ENCODE measurements at places on chromosomes 1 and 21.

DNA sequence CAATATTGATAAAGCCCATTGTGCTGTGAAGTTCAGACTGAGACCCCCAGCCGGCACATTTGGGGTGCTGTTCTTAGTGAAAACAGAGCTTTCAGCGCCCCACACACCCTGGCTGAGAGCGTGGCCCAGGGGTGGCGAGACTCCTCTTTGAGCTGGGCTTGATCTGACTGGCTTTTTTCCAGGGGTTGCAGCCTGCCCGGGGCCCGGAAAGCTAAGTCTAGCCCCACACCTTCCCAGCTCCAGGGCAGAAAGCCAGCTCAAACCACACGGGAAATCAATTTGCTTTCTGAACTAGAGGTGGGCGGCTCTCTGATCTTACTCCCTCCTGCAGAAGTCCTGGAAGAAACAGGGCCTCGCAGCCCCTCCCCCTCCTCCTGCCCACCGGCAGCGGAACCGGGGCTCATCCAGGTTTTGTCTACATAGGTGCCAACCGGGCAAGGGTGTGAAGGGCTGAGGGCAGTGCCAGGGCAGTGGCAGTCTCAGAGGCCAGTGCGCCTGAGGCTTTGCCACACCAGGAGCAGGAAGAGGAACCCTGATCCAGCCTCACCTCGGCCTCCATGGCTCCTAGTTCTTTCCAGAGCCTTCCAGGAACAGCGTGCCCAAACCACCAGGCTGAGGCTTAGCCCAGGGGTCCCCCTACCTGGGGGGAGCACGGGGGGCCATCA, 155.3 kb downstream of the NPHP4 start:
- DNase-seq: no peak

GRCh38 chr21:28856588-28857250, 136.0 kb downstream of the LTN1 start:
- no peak for DNase-seq

DNA sequence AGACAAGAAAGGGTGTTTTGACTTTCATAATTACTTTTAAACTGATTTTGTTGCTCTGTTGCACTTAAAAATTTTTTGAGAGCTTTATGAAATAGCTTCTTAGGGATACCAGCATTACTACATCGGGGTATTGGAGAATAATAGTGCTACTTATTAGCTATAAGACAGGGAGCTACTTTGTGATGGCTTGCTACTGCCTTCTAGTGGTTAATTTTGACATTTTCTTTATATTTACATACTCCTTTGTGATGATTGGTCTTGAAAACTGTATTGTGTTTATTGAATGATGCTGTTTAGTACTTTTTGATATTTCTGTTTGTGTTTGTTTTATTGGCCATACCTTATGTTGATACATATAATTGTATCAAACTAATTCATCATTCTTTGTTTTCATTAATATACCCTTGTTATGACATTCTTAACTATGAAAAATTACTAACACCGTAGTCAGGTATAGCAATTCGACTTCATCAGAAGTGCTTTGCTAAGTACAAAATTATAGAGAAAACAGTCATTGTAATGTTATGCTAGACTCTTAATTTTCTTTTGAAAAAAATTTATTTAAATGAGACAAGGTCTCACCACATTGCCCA, 85.5 kb downstream of the CLIC4 start:
- peak; percentile 72 for DNase-seq

DNA sequence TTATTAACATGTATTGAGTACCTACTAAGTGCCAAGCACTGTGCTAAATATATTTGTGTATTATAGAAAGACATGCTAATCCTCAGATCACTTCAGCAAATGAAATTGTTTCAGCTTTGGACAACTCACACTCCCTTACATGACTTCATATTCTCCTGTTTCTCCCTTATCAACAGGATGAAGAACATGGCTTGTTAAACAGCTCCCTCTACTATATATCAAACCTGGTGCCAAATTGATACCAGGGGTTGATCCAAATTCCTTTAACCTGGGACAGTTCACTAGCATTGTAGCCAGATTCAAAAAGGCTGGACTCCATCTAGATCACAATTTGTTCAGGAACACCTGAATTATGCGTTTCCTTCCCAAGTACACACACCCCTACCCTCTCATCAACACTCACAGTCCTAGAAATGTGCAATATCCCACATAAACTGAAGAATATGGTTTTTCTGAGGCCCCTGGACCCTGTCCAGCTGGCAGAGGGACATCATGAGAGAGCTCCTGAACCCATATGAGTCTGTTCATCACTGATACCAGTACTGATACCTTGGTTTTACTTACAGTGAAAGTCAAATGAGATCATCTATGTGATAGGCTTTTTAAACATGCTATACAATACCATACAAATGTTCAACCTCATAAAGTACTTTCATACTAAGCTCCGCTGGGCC, 47.0 kb upstream of the PALMD start:
- no peak for DNase-seq

DNA sequence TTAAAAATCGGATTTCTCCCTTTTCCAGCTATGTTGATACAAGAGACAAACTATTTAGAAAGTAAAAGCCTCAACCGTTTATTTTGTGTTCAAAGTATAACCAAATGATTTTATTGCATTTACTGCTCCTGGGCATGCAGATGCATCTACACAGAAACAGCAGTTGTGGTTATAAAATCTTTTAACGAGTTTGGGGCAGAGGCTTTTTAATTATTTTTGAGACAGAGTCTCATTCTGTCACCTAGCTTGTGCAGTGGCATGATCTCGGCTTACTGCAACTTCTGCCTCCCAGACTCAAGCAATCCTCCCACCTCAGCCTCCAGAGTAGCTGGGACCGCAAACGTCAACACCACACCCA, 33.6 kb downstream of the ZNF496 start:
- no peak for DNase-seq

DNA sequence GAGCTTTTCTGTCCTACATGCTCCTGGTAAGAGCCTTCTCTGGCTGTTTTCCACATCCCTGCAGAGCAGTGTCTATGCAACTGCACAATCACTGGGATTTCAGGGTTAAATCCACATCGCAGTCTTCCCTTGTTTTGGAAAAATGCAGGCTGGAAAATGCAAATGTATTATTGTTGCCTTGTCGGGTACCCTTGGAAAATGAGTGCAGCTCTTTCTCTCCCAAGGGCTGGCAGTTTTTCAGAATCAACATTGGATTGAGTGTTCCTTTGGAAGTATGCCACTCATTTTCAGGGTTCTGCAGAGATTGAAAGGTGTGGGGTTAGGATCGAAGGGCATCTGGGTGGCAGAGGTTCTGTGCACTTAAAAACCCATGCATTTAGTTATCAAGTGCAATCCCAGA, 3.2 kb downstream of the NOS1AP start:
- no peak for DNase-seq

GRCh38 chr1:201090541-201090940, 21.7 kb downstream of the CACNA1S start:
- no peak for DNase-seq

DNA sequence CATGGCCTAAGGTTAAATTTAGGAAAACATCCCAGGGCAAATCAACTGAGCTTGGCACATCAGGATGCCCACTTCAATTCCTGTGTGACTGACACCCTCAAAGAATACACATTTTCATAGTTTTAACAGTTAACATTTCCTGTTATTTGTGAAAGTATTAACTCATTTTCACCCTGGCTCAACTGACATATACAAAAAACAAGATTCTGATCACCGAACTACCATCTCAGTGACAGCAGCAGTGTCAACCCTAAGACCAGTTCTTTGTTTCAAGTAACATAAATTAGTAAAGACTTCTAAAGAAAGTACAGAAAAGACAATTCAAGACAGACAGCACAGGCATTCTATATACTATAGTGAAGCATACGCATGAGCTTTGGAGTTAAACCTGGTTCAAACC, 69.0 kb upstream of the SDC3 start:
- DNase-seq: no peak

- no peak for DNase-seq
These were observed 338.7 kb downstream of the SIPA1L2 start for GRCh38 chr1:232291261-232291660.

DNA sequence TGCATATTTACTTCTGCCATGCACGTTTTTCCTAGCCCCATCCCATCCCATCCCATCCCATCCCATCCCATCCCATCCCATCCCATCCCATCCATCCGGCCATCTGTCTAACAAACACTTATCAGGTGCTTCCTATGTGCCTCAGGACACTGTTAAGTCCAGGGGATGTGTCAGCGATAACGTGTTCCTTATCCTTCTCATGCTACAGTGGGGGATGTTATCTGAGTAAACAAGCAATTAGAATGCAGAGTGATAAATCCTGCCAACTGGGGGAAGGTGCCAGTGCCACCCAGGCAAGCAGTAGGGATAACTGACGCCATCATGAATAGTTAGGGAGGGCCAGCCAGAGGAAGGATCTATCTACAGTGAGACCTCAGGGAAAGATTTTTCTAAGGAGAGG, 304.2 kb downstream of the CAMTA1 start:
- DNase-seq: no peak

DNA sequence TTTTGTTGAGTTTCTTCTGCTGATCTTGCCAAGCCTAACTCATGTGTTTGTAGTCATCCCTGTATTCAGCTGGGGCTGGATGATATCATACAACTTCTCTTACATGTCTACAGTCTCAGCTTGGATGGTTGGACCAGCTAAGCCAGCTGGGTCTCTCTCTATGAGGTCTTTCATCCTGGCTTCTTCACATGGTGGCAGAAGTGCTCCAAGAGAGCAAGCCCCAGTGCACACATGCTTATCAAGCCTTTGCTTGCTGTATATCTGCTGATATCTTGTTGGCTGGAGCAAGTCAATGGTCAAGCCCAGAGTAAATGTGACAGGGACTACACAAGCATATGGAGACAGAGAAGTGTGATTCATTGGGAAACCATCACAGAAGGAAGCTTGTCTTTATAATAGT, 29.2 kb upstream of the SLC44A5 start:
- no peak for DNase-seq

GRCh38 chr21:45454926-45455673, 50.1 kb downstream of the COL18A1 start:
- no peak for DNase-seq

GRCh38 chr1:203327684-203328457, 22.6 kb downstream of the BTG2 start:
- DNase-seq: peak; percentile 54

- DNase-seq: no peak
These were observed 206.3 kb downstream of the HS2ST1 start for GRCh38 chr1:87120779-87121178.

DNA sequence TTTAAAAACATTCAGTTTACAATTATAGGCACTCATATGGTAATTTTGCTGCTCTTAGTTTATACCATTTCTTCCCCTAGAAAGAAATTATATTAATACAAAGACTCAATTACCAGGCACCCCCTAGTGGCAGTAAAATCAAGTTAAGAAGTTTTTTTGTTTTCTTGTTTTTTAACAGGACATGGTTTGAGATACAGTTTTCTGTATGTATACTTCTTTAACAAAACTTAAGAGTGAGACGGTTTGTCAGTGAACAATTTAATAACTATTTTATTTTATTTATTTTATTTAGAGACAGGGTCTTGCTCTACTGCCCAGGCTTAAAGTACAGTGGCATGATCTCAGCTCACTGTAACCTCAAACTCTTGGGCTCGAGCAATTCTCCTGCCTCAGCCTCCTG, 224.6 kb downstream of the FAF1 start:
- DNase-seq: peak; percentile 40

DNA sequence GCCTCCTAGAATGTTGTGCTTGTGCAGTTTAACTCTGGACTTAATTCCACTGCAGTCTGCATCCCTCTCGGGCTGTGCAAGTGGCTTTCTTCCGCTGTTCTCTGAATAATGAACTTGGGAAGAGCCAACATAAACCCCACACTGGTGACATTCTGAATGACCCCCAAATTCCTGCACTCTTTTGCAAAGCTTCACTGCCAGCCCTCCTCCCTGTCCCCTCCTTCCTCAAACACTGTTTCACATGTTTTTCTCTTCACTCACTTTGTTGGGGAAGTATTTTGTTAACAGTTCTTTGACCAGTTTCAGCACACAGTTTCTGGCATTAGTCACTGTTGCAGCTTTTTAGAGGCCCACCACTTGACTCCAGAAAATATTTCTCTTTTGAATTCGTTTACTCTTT, 39.7 kb downstream of the GNG12 start:
- no peak for DNase-seq

DNA sequence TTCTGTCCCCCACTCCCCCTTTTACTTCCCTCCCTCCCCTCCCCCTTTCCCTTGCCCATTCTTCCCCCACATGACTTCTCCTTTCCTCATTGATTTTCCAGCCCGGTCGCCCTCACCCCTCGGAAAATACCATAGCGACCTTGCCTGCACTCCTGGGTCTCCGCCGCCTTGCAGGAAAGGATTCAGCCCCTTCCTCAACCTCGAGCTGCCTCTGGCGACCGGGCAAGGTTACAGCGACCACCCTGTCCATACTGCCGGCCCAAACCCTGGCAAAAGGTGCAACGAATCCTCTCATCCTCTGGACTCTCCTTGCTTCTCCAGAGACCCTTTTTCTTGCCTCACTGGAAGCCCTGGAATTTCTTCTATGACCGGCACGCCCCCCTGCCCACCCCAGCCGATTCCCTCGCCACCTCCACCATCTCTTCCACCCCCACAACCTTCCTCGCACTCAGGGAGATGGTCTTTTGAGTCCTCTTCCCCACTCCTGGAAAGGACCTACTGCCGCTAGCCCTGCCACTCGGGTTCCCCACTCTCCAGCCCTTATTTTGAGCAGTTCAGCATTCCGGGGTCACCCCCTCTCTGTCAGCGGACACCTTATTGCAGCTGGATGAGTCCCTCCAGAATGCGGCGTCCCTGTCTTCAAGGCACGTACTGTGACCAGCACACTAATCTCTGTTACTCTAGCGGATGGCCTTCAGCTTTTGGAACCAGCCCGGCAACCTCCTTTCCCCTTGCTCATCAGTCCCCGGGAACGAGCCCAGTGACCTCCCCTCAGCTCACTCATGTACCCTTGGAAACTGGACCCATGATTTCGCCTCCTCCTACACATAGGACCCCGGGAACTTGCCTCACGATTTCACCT, 846 bp downstream of the NSUN4 start:
- no peak for DNase-seq

DNA sequence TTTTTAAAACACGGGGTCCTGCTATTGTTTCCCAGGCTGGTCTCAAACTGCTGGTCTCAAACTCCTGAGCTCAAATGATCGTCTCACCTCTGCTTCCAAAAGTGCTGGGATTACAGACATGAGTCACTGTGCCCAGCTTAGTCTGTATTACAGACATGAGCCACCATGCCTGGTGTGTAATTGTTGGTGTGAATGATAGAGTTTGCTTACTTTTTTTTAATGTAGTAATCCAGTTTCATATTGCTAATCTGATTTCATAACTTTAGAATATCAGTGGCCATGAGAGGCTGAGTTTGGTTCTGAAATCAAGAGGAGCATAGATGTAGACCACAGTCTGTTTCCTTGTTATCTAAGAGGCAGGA, 3.4 kb downstream of the EPB41 start:
- no peak for DNase-seq

Data from suppressor macrophage treated with lipopolysaccharide for 4 hours (primary cell).